ENCODE measurements at places on chromosomes 13 and 19. TPM values are rescaled to one million over a fixed set of nuclear protein-coding genes. Genes with fewer than 3 reads are reported as not detected.

Gene NCR1
- total RNA-seq, result not detected

Gene TSPAN16
- total RNA-seq, result not detected

Gene KCNRG
- 5.8 TPM for total RNA-seq

Gene KLF12
- 3.2 TPM for total RNA-seq

Gene ZNF552
- 10.9 TPM for total RNA-seq

Gene MYDGF
- total RNA-seq, result 64.6 TPM

Gene ZNF221
- 11.5 TPM for total RNA-seq

GRCh38 chr13:104389691-104390090, 1323.5 kb upstream of the SLC10A2 start:
- no peak for DNase-seq

DNA sequence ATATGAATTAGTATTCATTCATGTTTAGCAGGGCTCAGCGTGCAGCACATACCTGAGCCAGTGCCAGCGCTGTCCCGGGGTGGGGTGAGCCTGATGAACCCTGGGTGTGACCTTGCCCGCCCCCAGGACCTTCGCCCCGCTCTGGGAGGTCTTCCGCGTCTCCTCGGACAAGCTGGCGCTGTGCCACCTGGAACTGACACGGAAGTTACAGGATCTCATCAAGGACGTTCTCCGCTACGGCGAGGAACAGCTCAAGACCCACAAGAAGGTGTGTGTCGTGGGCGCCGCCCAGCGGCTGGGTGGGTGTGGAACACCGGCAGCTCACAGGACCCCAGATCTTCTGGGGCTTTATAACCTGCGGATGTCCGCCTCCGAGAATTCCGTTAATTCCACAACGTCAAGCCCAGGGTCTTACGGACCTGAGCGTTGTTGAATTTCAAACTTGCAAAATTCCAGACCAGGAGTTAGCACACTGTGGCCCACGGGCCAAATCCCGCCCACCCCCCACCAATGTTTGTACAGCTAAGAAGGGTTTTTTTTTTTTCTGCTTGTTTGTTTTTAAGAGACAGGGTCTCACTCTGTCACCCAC, 15.4 kb downstream of the FCHO1 start:
- DNase-seq, result peak; percentile 77

DNA sequence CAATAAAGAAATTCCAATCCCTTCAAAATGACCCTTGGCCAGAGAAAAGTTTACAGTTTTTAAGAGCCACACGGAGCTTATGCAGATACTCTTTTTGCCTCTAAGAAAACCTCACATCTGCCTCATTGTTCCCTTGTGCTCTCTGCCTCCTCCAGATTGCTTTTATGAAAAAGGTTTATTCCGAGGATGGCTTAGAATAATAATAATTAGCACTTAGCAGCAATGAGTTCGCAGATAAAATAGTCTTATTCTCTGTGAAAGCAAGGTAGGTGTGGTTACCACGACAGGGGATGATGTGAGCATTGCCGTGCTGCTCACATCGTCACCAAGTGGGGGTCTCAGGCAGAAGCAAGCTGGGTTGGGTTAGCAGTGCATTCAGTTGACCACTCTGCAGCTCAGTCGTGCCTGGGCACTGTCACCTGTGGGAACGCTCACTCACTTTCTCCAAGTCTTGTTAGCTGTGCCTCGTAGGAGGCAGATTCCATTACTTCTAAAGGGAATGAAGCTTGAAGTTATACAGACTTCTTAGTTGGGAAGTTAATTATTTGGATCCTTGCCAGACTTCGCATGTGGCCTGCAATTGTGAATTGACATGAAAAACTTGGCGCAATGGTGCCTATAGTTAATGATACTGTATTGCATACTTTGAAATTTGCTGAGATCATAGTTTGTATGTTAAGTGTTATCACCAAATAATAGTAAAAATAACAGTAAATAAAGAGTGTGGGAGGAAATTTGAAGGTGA, 157.2 kb downstream of the MYO16 start:
- DNase-seq, result no peak

GRCh38 chr19:1690699-1691307, 38.4 kb upstream of the TCF3 start:
- DNase-seq, result no peak

- no peak for DNase-seq
Measured at GRCh38 chr13:110250258-110250891, 56.6 kb downstream of the COL4A1 start.

- no peak for DNase-seq
Measured at GRCh38 chr19:30695171-30695875, 323.1 kb downstream of the ZNF536 start.

- no peak for DNase-seq
Measured at GRCh38 chr19:29752450-29753025, 37.5 kb upstream of the C19orf12 start.

- DNase-seq, result no peak
Measured at GRCh38 chr13:32340914-32341313, 25.6 kb downstream of the BRCA2 start.

DNA sequence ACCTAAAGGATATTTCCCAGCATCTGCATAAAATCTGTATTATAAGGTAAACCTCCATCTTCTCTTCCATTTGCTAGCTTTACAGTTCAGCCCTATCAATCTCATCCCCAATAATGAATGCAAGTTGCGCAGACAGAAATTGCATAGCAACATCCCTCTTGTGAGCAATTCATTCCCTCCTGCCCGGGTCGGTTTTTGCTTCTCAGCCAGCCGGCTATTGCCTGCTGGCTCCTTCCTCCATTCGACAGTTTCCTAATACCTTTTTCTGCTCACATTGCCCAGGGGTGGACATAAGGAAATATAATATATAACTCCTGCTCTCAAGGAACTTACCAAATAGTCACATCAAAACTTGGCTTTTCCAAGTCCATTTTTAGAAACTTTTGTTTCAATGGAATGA, 125.2 kb downstream of the FGF9 start:
- no peak for DNase-seq

All from thyroid gland (tissue), 4 donors.